A549 treated with GW870086 at 1 μM for 4 hours (cell line): ENCODE measurements at places on chromosomes 4 and X. TPM values are rescaled to one million over a fixed set of nuclear protein-coding genes. Genes with fewer than 3 reads are reported as not detected.

Gene LRCH2
- total RNA-seq, result 0.02 to 0.05 TPM (median 0.03 TPM) in 4 of 5 replicates, not detected in the other

Gene VEGFD
- 0.27 to 0.42 TPM (median 0.29 TPM) in 5 replicates for total RNA-seq

Gene RTL9
- 0.06 to 0.13 TPM (median 0.09 TPM) in 5 replicates for total RNA-seq

Gene SOWAHB
- total RNA-seq, result not detected in 5 replicates

Gene MAP7D2
- 5.4 to 6.5 TPM (median 5.9 TPM) in 5 replicates for total RNA-seq

Gene MTMR8
- 0.46 to 0.80 TPM (median 0.53 TPM) in 5 replicates for total RNA-seq

Gene FRMPD4
- total RNA-seq, result 0.02 to 0.07 TPM (median 0.05 TPM) in 4 of 5 replicates, not detected in the other

Gene LIMCH1
- total RNA-seq, result 39.7 to 50.2 TPM (median 49.1 TPM) in 5 replicates

Gene PNPLA4
- 9.8 to 15.8 TPM (median 11.5 TPM) in 5 replicates for total RNA-seq

Gene P2RY10
- not detected in 5 replicates for total RNA-seq

Gene FOXR2
- total RNA-seq, result not detected in 5 replicates

Gene STAP1
- total RNA-seq, result not detected in 5 replicates

Gene AKAP14
- not detected in 5 replicates for total RNA-seq

Gene RNF150
- total RNA-seq, result 0.13 to 0.42 TPM (median 0.30 TPM) in 5 replicates
